ENCODE measurements at places on chromosomes 6 and 20.

DNA sequence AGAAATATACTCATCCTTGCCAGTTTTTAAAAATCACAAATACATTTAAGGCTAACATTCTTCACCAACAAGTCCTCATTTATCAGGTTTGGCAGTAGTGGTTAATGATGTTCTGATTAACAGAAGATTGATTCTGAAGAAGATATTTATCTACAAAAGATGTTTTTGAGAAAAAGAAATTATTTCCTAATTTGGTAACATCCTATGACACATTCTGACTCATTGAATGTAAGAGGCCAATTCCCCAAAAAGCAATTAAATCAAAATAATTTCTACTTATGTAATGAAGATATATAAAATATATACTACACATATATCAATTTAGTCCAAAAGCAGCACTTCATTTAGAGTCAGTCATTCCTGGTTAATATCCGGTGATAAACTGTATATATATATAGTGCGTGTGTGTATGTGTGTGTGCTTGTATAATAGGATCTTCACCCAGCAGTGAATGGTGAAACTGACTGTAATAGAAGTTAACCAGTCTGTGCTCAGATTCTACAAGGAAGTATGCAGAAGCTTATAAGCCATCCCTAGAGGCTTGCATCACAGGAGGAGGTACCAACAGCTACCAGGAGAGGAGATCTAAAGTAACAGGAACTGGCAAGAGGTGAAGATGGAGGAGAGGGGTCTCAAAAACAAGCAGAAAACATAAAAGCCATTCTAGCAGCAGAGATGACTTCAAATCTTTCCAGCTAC lies 82.9 kb upstream of the MARCKS start:
- no peak for DNase-seq

DNA sequence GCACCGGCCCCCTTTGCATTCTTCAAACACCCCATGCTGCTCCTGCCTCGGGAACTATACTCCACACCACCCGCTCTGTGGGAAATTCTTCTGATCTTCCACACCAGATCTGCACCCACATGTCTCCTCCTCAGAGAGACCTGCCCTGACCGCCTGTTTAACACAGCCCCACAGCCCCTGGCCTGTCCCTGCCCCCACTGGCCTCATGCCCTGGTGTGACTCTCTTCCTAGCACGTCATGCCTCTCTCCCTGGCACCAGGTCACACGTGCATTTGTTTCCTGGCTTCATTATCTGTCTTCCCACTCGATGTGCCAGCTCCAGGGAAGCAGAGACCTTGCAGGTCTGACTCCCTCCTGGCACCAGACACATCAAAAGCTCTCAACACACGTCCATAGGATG lies 79.6 kb downstream of the ANKRD60 start:
- no peak for DNase-seq

GRCh38 chr6:90574610-90575009 lies 12.3 kb downstream of the MAP3K7 start:
- no peak for DNase-seq

DNA sequence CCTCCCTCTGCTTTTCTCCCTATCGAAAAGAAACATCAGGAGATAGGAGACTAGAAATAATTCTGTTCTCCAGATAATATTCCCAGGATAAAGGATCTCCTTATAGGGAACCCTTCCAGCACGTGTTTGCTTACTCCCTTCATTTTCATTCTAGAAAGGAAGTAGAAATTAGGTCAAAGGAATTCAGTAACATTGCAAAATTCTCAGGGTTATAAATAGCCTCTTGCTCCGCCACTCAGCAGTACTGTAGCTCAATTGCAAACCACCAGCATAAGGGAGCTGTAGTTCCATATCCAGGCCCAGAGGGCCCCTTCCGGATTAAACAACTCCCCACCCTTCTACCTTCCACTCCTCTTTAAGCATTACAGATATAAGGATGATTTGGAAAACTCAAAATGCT lies 6.2 kb downstream of the ELMO2 start:
- no peak for DNase-seq

- DNase-seq: no peak
These were observed 183.8 kb upstream of the SMLR1 start for GRCh38 chr6:130643361-130643760.
